Breast epithelium (tissue), 4 donors: ENCODE measurements at places on chromosomes 5 and 9.

DNA sequence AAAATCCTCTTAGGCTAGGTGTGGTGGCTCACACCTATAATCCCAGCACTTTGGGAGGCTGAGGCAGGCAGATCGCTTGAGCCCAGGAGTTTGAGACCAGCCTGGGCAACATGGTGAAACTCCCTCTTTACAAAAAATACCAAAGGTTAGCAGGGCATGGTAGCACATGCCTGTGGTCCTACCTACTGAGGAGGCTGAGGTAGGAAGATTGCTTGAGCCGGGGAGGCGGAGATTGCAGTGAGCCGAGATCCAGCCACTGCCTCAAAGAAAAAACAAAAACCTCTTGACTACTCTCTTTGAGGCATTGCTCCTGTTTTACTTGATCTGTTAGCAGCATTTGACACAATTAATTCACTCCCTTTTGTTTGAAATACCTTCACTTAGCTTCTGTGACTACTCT lies 20.7 kb downstream of the KIF2A start:
- DNase-seq, result no peak

GRCh38 chr5:95822542-95823181 lies at the start of gene GLRX:
GLRX (minus strand) TSS chr5:95822726; CDS start chr5:95822662, 64 bp downstream.
- peak; percentile 48 for DNase-seq

- no peak for DNase-seq
Measured at GRCh38 chr5:18881615-18882014, 1106.4 kb downstream of the CDH18 start.

GRCh38 chr9:79120941-79121340 lies 450.8 kb upstream of the TLE4 start:
- no peak for DNase-seq

DNA sequence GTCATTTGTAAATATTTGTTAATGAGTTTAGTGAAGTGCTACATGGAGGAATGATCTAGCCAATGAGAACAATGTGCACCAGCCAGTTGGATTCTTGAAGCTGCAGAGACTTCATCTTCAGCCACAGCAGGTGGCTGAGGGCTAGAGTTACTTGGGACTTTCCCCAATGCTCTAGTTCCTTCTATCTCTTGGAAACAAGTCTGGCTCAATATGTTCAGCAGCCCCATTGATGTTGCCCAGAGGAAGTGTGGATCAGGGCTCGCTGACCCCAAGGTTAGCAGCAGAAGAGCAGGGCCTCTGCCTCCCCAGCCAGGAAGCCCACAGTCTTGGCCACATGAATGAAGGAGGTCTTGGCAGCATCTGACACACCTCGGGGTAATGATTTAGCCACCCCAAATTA lies 117.5 kb downstream of the SLC1A3 start:
- no peak for DNase-seq

- no peak for DNase-seq
Measured at GRCh38 chr5:87233143-87233542, 34.5 kb upstream of the RASA1 start.

GRCh38 chr5:5270958-5271785 lies 131.0 kb downstream of the ADAMTS16 start:
- peak; percentile 39 for DNase-seq

DNA sequence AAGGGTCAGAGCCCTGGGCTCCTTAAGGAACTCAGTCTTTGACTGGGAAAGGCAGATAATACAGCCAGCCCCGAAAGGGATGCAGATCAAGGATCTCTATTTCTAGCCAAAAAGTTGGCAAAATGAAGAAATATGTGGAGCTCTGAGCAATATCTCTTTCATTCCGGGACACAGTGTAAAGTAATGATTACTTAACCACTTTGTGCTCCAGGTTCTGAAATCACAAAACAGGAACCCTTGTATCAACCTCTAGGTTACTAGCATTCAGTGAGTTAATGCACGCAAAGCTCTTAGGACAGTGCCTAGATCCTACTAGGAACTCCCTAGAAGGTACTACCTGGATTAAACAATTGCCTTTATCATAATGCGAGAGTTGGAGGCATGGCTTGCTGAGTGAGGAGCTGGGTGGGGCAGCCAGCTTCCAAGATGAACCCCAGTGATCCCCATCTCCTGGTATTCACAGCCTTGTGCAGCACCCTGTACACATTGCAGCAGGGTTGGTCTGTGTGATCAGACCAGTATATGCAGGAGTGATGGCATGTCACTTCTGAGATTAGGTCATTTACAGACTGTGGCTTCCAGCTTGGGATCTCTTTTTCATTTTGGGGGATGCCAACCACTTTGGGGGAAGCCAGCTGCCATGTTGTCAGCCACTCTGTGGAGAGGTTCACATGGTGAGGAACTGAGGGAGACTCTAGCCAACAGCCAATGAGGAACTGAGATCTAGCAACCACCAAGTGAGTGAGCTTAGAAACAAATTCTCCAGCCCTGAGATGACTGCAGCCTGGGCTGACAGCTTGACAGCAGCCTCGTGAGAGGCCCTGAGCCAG lies 103.1 kb upstream of the SLC44A1 start:
- no peak for DNase-seq

- DNase-seq, result no peak
Measured at GRCh38 chr9:94677929-94678328, 38.6 kb upstream of the FBP1 start.

DNA sequence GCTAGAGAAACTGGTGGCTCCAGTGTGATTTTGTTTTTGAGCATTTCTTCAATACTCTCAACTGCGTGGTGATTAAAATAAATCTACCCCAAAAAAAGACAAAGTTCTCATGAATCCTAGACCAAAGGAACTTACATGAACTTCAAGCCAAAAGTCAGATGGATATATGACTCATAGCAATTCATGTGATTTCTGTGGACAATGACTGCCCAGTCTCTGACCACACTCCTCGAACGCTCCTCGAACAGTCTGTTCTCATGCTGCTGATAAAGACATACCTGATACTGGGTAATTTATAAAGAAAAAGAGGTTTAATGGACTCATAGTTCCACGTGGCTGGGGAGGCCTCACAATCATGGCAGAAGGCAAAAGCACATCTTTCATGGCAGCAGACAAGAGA lies 46.4 kb upstream of the CEP78 start:
- DNase-seq, result no peak

DNA sequence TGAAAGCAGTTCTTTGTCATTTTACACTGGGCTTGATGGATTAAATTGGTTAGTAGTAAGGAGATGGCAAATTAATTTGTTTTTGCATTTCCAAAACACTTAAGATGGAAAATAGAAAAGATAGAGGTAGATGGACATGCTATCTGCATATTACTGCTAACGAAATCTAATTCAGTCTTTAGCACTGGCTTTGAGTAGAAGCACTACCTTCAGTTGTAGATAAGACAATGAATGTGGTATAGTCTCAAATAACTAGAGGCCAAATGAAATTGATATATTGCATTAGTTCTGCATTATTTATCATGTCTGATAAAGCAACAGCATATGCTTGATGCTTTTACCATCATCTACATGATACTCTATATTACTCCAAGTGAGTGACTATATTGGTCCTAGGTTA lies 33.4 kb downstream of the KIAA1958 start:
- no peak for DNase-seq

GRCh38 chr5:27906481-27906880 lies 868.1 kb upstream of the CDH9 start:
- DNase-seq, result no peak

GRCh38 chr5:14996997-14997396 lies 125.4 kb upstream of the ANKH start:
- no peak for DNase-seq

DNA sequence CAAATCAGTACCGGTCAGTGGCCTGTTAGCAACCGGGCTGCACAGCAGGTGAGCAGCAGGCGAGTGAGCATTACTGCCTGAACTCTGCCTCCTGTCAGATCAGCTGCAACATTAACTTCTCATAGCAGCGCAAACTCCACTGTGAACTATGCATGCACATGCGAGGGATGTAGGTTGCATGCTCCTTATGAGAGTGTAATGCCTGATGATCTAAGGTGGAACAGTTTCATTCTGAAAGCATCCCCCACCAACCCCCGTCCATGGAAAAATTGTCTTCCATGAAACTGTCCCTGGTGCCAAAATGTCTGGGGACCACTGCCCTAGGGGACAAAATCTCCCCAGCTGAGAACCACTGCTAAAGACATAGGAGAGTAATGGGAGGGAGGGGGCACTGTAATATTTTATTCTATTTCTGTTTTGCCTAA lies 51.1 kb downstream of the P4HA2 start:
- no peak for DNase-seq

GRCh38 chr9:111803924-111804323 lies 9.2 kb upstream of the SHOC1 start:
- no peak for DNase-seq

- DNase-seq, result no peak
Measured at GRCh38 chr5:52069997-52070396, 686.7 kb downstream of the ISL1 start.

DNA sequence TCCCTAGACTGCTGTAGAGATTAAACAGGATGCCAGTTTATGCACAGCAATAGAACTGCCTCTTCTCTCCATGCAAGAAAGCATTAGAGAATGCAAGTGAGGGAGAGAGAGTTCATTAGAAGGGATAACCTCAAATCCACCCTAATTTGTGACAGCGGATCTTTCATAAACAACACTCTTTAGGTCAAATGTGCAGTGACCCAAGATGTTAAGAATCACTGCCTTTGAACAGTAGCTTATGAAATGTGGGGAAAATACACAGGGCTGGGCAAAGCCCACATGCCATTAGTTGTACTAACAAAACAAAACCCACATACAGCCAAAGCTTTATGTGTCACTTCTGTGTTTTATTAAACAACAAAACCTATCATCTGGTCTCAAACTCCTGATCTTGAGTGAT lies 36.2 kb upstream of the POU4F3 start:
- no peak for DNase-seq

DNA sequence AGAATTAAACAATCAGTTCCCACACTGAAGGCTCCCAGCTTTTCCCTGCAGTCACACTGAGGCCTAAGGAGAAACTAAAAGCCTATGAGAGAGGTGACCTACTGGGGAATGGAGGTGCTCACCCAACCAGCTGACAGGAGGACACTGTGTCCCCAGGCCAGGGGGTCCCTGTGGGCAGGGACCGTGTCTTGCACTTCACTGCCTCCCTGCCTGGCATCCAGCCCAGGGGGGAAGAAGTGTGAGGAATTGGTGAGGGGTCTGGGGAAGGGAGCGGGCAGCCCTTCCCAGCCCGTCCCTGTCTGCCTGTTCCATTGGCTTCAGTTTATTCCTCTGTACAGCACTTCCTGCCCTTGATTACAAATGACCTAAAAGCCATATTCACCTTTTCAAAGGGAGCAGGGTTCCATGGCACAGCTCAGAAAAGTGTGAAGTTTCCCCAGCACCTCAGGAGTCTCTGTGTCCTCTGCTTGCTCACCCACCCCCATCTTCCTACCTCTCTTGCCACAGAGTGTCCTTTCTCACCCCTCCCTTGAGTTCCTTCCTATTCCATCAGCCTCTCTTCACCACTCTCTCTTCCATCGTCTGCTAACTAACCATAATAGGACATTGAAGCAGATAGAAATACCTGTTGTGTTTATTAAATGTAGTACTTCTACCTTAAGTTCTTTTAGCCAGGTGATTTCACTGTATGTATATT lies 12.9 kb downstream of the OTULINL start:
- no peak for DNase-seq
